KG1 (cell line): ENCODE measurements at places on chromosomes 7 and 10.

DNA sequence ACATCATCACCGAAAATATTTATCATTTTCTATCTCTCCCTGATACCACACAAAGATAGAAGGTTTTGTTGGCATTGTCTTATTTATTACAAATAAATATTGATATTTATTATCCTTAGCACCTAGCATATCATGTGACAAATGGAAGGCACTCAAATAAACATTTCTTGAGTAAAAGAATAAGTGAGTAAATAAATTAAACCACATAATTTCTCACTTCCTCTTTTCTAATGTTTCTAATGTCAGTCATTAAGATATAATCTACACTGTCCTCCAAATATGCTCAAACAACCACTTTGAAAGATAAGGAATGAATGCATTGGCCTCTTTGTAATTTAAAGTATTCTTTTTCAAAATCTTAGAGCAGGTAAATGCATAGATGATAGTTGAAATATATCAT is 1027.8 kb upstream of the LRRTM3 start:
- no peak for DNase-seq

DNA sequence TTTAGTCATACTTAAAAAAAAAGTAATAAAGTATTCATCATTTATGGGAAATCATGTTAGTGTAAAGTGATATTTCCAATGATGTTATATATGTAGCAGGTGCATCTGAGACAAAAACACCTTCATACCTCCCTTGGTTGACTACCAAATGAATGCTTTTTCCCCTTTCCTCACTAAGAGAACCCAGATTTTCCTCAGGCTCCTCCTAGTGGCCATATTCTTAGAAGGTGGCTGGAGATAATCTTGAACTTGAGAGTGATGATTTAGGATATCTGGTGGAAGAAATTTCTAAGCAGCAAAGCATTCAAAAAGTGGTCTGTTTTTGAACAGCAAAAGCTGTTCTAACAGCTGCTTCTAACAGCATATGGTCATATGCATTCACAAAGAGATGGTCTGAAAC is 16.8 kb upstream of the DNAH11 start:
- DNase-seq = no peak

DNA sequence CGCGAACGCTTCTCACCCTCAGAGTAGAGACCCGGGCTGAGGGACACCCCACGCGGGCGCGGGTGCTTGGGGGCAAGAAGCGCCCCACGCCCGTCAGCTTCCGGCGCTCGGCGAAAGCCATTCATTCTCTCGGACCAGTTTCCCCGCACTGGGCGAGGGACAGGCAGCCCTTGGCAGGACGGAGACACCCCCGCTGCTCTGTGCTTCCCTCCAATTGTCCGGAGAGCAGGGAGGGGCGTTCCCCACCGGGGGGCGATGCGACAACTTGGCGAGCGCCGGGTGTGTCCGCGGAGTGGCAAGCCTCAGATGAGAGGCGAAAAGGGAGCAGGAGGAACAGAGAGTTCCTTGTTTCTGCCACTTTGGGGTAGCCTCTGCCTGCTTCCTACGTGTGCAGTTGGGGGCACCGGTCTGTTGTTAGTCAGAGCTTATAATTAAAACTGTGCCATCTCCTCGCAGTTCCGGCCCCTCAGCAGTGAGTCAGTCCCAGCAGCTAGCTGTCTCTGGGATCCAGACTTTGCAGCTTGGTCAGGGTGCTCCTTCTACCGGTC is 1.7 kb downstream of the GPR158 start:
- no peak for DNase-seq

GRCh38 chr10:54363390-54363789 is 437.6 kb downstream of the PCDH15 start:
- DNase-seq = no peak

DNA sequence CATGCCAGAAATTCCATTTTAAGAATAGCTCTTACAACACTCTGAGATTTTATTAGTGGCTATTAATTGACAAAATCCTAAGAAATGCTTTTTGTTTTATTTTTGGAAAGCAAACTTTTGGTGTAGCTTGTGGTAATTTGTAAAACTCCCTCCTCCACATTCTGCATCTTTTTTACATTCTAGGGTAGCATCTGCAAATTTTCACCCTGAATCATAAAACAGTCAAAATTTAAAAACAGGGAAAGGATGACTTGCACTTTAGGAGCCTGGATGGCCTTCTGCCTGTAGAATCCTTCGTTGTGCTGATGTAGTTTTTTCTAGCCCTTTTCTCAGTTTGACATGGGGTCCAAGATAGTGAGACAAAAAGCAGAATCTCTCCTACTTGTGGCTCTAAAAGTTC is 316.1 kb downstream of the ADRA2A start:
- no peak for DNase-seq

DNA sequence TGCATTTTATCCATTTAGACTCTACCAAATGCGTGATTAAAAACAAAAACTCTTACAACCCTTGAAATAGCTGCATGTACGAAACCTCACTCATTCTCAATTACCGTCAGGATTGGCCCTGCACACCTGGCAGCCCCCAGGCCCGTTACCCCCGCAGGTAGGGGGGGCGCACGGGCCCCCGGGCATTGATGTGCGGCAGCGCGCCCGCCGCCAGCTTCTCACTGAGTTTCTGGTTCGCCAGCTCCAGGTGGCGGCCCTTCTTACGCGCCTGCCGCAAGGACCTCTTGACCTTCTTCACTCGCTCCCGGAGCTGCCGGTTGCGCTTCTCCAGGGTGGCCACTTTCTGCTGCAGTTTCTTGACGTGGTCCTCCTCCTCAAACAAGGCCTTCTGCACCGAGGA is 103.2 kb downstream of the CCDC3 start:
- no peak for DNase-seq

- DNase-seq = no peak
These were observed 293.7 kb downstream of the POU6F2 start for GRCh38 chr7:39271402-39271801.

DNA sequence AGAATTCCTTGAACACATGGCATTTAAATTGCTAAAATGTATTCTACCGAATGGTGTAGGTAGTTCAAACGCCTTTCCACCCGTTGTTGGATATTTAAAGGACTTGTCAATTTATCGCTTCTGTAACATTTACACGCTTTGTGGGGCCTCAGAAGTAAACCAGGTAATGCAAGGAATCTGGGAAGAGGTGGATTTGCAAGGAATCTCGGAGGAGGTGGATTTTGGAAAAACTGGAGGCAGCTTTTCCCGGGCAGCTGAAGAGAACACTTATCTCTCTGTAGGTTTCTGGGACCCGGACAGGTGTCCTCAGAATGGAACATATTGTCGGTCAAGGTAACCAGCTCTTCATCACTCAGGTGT is 592 bp upstream of the MAPK8 start:
- no peak for DNase-seq

GRCh38 chr7:142590077-142590476 is 159.2 kb upstream of the PRSS1 start:
- no peak for DNase-seq

GRCh38 chr10:48623607-48624132 is 18.8 kb upstream of the ARHGAP22 start:
- no peak for DNase-seq

GRCh38 chr7:116393654-116394053 is 105.9 kb upstream of the CAV2 start:
- DNase-seq = no peak

DNA sequence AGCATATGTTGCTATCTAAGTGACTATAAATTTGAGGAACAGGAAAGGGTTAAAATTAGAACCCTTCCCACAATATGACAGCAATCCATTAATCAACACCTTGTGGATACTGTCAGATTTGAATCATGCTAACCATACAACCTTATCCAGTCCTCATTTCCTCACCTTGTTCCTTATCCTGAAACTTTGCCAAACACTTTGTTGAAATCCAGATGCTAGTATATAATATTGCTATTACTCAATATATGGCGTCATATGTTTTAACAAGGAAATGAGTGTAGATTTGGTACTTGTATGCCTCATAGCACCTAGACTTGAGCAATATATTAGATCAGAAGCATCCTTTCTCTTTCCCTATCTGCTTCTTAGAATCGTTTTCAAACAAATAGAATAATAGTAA is 66.3 kb upstream of the SLC25A13 start:
- no peak for DNase-seq

- no peak for DNase-seq
These were observed 11.8 kb upstream of the RRP12 start for GRCh38 chr10:97412891-97413304.

DNA sequence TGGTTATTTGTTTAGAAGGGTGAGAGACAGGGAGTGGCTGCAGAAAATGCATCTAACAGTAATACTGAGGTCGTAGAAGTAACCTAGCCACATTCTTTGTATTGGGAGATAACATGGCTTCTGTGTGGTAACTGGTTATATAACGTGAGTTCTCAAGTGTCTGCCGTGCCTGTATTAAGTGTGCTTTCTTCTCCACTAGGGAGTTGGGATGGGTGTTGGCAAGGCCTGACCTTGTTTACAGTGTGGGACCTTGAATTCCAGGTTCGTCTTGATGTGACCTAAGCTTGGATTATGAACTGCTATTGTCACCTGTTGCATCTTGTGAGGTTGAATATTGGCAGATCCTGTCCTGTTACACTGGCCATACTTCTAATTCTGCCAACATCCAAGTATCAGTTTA is 145.3 kb upstream of the NAMPT start:
- DNase-seq = no peak

DNA sequence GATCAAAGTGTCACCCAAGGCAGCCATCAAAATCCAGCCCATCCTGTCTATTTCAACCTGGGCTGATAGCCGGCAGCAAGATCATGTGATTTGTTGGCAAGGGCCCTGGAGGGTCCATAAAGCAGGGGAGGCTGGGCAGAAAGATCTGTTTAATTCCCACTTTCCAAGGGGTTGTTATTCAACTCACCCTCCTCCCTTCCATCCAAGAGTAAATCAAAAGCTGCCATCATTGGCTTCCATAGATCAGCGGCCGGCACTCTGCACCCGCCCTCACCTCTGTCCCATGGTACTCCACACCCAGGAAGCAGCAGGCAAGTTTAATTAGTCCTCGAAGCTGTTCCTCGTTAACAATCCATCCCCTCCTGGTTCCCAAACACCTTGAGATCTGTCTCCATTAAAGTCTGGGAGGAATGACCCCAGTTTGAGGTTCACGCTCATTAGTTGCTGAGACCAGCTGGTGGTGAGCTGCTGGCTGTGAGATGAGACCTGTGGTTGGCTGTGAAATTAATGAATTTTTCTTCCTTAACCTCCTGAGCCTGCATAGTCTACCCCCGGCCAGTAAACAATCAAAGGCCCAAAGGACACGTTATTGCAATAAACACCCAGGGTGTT is 120.6 kb upstream of the CHST15 start:
- DNase-seq = no peak

GRCh38 chr10:98453729-98454128 is 7.0 kb upstream of the HPS1 start:
- no peak for DNase-seq

GRCh38 chr10:70302292-70302691 is 18.5 kb upstream of the NPFFR1 start:
- no peak for DNase-seq

GRCh38 chr7:154505362-154505761 is 453.2 kb downstream of the DPP6 start:
- no peak for DNase-seq

GRCh38 chr7:135964274-135964673 is 12.9 kb downstream of the MTPN start:
- DNase-seq = no peak

DNA sequence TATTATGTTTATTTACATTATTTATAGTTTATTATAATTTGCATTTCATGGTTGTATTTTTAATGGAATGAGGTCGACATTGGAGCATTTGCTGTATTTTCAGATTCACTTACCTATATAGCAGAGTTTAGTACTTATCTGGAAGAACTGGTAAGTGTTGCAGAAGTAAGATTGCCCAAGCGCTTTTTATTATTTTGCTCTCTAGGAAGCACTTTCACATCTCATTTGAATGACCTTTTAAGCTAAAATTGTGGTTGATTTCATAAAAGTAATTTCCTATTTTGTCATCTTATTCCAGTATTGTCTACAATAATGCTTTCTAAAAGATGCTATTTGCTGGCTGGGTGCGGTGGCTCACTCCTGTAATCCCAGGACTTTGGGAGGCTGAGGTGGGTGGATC is 28.6 kb downstream of the SEC61A2 start:
- DNase-seq = no peak

- no peak for DNase-seq
These were observed 548.3 kb downstream of the SORCS3 start for GRCh38 chr10:105189463-105189800.

GRCh38 chr7:43944286-43944685 is 18.1 kb downstream of the UBE2D4 start:
- DNase-seq = no peak

DNA sequence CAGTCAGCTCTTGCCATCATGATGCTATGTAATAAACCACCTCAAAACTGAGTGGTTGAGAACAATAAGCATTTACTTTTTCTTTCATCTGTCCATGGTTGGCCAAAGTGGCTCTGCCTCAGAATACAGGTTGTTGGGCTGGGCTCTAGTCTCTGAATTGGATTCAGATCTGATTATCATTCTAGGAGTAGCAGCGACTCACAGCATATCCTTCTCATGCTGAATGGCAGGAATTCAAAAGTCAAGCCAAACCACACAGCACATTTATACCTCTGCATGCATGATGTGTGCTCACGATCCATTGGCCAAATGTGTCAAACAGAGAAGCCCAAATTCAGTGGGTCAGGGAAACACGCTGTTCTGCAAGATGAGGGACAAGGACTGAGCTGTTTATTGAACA is 13.6 kb upstream of the GALNT11 start:
- no peak for DNase-seq

- DNase-seq = no peak
These were observed 53.5 kb downstream of the BMS1 start for GRCh38 chr10:42836096-42836495.

- no peak for DNase-seq
These were observed 125.2 kb downstream of the GNAT3 start for GRCh38 chr7:80386686-80387085.

- peak; percentile 8 for DNase-seq
These were observed 27.0 kb upstream of the ZPBP start for GRCh38 chr7:50119815-50120637.

- DNase-seq = no peak
These were observed 61.4 kb upstream of the COMTD1 start for GRCh38 chr10:75297021-75297599.

DNA sequence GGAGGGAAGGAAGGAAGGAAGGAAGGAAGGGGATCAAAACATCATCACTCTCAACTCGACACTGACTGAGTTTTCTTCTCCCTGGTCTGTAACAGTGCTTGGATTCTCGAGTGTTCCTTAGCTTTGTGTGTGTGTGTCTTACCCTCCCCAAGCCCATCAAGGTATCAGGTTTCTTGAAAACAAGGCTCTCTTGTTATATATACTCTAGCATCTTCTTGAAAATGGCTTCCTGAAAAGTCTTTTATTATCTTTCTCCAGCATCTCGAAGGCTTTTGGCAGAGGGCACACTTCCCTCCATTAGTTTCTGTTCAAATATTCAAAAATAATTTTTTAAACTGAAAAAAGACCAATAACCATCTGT is 13.4 kb downstream of the SERPINE1 start:
- no peak for DNase-seq

DNA sequence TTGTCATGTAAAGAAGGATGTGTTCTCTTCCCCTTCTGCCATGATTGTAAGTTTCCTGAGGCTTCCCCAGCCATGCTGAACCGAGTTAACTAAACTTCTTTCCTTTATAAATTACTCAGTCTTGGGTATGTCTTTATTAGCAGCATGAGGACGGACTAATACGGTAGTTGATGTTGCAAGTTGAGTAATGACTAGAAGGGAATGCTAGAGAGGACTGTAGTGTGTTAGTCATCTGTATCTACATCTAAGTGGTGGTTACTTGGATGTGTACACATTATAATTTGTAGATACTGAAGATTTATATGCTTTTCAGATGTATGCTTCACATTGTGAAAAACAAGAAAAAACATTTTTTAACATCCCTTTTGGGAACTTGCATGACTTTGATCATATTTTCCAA is 244.6 kb downstream of the POLR1F start:
- no peak for DNase-seq

- DNase-seq = no peak
These were observed 25.9 kb upstream of the GOT1 start for GRCh38 chr10:99456207-99456930.
